ENCODE measurements at places on chromosomes 6 and 20. TPM values are rescaled to one million over a fixed set of nuclear protein-coding genes. Genes with fewer than 3 reads are reported as not detected.
A peak's percentile ranks its signal among the peaks of the same experiment; 100 is the strongest.

GRCh38 chr20:24698189-24698588, 228.8 kb downstream of the SYNDIG1 start:
- DNase-seq: no peak

- peak; percentile 48 for DNase-seq
These were observed 158.1 kb upstream of the ZNF184 start for GRCh38 chr6:27630727-27631608.

BHLHE23 gene
- not detected for total RNA-seq

ACTL10 gene
- not detected for total RNA-seq

PROKR2 gene
- not detected for total RNA-seq

GRCh38 chr6:31870385-31870921, 7.8 kb upstream of the NEU1 start:
- DNase-seq: no peak

RNF114 gene
- total RNA-seq: 51.9 TPM

- DNase-seq: no peak
These were observed 28.9 kb upstream of the BHLHE23 start for GRCh38 chr20:63035603-63036185.

DNA sequence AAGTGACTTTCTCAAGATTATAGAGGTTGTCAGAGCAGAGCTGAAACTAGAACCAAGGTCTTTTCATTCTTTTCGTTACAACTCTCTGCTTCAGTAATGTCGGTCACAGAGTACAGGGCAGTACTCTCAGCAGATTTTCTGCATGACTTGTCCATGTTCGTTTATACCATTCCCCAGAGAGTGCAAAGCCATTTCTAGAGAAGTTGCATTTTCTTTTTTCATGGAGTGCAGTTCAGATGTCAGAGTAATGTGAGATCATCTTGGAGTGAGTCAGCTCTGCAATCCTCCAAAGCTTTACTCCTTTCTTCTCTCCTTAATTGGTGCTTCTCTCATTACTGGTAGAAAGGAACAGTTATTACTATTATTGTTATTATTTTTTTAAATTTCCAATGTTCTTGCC, 115.6 kb upstream of the B3GAT2 start:
- DNase-seq: no peak

- no peak for DNase-seq
These were observed 189.9 kb downstream of the CENPW start for GRCh38 chr6:126529637-126530362.

DNA sequence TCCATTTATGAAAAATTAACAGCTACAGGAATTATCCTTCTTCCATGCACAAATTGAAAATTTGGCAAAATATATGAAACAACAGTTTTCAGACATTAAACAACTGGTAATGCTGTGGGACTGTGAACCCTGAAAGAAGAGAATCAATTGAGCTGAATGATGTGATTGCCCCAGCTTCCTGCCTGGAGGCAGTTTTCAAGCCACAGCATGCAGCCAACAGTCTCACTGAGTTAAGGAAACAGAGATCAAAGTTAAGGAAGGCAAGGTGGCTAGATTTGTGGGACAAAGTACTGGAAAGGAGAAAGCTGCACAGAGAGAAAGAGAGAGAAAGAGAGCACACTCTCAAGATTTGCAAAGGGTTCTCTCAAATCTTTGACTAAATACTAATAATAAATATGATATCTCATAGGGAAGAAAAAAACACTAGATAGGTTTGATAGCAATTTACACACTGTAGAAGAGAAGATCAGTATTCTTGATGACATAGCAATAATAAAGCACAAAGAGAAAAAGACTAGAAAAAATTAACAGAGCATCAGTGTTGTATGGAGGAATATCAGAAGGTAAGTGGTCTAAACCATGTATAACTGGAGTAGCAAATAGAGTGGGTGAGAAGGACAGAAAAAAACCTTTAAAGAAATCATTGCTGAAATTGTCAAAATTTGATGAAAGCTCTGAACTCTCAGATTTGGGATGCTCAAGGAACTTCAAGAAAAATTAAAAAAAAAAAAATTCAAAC, 70.1 kb upstream of the CNKSR3 start:
- no peak for DNase-seq

SLC17A2 gene
- not detected for total RNA-seq

DNA sequence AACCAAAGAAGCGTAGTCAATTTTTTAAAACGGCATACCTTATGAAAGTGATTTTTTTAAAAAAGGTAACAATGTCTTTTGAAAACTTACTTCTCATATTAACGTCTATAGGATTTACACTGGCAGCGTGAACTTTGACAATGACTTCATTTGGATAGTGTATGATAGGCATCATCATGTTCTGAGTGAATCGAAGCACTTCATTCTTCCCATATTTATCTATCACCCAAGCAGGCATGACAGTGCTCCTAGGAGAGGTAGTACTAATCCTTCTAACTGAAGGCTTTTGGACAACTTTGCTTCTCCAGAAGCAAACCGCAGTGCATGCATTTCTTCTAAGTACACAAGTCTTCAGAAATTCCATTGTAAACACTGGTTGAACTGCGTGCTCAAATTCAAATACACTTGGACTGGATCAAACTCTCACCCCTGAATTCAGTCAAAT, 618 bp downstream of the RTN4IP1 start:
- DNase-seq: no peak

- DNase-seq: no peak
These were observed 294.0 kb downstream of the SOX4 start for GRCh38 chr6:21887231-21888185.

DNA sequence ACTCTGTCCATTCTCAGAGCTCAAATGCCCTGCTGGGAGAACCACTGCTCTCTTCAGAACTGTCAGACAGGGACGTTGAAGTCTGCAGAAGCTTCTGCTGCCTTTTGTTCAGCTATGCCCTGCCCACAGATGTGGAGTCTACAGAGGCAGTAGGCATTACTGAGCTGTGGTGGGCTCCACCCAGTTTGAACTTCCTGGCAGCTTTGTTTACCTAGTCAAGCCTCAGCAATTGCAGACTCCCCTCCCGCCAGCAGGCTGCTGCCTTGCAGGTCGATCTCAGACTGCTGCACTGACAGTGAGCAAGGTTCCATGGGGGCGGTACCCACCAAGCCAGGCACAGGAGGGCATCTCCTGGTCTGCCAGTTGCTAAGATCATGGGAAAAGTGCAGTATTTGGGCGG, 21.8 kb upstream of the UFL1 start:
- no peak for DNase-seq

GRCh38 chr6:56874328-56874727, 80.6 kb upstream of the BEND6 start:
- DNase-seq: no peak

DNA sequence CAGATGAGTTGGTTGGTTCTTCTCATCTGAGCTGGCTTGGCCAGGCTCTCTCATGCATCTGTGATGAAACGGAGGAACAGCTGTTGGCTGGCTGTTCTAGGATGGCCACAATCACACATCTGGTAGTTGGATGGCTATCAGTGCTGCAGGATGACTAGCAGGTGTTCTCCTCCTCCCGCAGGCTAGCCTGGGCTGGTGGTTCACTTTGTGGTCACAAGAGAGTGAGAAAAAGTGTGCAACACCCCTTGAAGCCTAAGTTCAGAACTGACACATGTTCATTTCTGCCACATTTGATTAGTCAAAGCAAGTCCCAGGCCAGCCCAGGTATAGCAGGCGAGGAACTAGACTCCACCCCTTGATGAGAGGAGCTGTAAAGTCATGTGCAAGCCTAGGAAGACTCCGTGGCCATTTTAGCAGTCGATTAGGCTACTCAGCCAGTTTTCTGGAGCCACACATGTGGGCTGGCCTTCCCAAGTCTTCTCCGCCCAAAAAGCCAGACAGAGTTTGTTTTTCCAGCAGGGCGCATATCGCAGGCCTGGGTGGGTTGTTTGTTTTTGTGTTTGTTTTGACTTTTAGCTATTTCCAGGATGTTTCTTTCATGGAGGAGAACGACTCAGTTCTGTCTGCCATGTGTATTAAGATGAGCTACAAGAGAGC, 120.8 kb downstream of the ISM1 start:
- DNase-seq: no peak

TNNC2 gene
- total RNA-seq: not detected

DNA sequence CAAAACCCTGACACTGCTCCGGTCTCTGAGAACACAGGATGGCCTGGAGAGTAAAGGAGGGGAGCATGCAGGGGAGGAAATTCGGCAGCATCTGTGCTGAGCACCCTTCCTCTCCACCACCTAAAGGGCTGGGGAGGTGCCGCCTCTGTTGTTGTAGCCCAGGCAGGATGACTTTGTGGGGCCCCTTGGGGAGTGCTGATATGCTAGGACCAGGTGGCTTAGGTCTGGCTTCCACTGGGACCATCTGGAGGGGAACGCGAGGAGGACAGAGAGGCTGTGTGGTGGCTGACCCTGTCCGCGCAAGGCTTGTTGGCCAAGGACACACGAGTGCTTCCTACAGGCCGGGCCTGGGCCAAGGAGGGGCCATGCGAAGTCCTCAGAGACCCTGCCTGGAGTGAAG, 9.9 kb upstream of the RPS6KA2 start:
- DNase-seq: no peak

GRCh38 chr20:63330940-63331339, 30.2 kb downstream of the CHRNA4 start:
- no peak for DNase-seq

CLPSL2 gene
- total RNA-seq: not detected

GRCh38 chr6:167699141-167699931, 127.4 kb upstream of the AFDN start:
- DNase-seq: no peak

DNA sequence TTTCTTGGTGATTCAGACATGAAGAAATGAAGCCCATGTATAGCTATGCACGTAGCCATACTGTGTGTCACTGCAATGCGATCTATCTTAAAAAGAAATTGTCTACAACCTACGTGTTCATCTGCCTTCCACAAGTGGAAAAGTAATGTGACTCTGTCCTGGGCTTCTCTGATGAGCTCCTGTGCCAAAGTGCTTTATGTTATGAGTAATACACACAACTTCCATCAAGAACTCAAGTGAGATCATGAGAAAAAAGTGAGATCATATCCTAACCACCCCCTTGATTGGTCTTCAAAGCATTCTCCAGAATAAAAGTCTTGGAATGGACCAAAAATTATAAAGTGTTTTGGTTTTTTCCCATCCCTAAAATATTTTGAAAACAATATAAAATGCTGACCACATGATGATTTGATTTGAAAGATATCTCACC, 114.3 kb downstream of the DST start:
- DNase-seq: no peak

DNA sequence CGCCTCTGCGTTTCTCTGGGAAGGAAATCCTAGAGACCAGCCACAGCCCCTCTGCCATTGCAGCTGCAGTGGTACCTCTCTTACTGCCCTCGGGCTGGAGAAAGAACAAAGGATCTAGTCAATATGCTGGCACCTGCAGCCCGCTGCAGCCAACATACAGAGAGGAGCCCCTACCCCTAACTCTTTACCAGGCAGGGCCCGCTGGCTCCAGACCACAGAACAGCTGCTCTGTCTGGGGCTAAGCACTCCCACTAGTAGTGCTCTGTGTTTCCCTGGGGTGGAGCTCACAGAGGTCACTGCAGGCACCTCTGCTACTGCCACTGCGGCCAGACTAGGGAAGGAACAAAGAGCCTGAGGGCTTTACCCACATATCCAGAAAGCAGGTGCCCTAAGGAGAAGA, 93.8 kb upstream of the IMPG1 start:
- no peak for DNase-seq

HCRTR2 gene
- not detected for total RNA-seq

RAB44 gene
- total RNA-seq: not detected

C6orf118 gene
- total RNA-seq: not detected

- DNase-seq: no peak
These were observed 28.4 kb downstream of the BMP7 start for GRCh38 chr20:57238089-57238488.

PACSIN1 gene
- total RNA-seq: 0.20 TPM

PRRT1 gene
- 0.20 TPM for total RNA-seq

ABHD16B gene
- not detected for total RNA-seq

GRCh38 chr6:52642368-52642767, 28.5 kb upstream of the TMEM14A start:
- no peak for DNase-seq

- no peak for DNase-seq
These were observed 283.9 kb downstream of the SMOC2 start for GRCh38 chr6:168724669-168725570.

DNA sequence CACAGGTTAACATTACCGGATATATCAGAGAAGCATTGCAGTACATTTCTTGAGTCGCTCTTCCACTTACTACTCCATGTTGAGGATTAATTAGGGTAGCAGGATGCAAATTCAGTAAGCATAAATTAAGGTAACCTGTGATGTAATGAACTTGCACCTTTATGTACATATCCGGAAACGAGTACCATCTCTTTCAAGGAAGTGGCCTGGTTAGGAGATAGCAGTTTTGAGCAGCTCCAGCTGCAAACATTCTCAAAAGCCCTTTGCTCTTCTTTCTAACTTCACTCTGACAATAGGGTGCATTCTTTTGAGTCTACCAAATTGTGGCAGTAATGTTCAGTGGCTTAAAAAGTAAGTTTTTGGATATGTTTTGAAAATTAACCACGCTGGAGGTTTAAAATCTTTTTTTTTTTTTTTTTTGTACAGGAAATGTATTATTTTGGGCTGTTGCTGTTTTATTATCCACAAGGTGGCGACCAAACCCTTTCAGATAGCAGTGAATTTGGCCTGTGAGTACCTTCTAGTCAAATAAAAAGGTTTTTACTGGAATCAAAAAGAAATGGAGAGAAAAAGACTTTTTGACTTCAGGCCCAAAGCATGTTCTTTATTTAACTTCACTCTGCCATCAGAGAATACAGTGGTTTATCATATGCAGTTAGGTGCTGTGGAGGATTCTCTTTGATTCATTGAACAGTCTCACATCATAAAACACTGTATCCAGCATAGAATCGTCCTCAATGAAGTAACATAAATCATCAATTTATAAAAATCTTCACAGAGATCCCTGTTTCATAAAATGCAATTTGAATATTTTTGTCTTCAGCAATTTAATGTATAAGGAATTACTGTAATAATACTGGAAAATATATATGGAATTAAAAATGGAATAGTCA, 8.9 kb downstream of the FAM217B start:
- peak; percentile 32 for DNase-seq

DNA sequence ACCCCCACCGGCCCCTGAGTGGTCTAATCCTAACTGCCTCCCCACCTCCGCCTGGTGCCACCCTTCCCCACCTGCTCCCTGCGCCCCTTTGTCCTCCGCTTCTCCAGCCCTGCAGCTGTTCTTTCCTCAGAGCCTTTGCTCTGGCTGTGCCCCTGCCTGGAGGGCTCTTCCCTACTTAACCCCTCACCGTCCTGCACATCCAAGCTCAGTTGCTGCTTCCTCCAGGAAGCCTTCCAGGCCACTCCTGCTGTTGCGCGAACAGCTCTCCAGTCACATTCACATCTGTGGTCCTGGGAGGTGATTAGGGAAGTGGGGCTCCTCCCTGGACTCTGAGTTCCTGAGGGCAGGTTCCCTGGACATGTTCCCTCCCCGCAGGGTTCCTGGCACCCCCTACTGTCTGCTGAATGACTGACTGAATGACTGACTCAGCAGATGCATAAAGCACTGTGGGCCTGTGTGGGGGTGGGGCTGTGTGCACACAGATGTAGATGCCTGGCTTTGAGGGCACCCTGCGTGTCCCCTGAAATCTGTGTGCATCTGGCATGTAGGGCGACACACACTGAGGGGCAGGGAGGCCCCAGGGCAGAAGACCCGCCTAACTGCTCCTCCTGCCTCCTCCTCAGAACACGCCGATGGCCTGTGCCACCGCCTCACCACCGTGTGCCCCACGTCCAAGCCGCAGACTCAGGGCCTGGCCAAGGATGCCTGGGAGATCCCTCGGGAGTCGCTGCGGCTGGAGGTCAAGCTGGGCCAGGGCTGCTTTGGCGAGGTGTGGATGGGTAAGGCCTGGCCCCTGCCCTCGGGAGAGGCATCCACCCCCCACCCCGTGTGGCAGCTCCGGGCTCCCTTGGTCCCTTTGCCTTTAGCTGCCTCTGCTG, 51.4 kb downstream of the SRC start:
- no peak for DNase-seq

- DNase-seq: no peak
These were observed 36.0 kb upstream of the KLHL31 start for GRCh38 chr6:53701333-53702218.

PRIM2 gene
- 14.8 TPM for total RNA-seq

All from NCI-H460 (cell line).